RWPE1 (cell line): ENCODE measurements at places on chromosomes 16 and 17.

DNA sequence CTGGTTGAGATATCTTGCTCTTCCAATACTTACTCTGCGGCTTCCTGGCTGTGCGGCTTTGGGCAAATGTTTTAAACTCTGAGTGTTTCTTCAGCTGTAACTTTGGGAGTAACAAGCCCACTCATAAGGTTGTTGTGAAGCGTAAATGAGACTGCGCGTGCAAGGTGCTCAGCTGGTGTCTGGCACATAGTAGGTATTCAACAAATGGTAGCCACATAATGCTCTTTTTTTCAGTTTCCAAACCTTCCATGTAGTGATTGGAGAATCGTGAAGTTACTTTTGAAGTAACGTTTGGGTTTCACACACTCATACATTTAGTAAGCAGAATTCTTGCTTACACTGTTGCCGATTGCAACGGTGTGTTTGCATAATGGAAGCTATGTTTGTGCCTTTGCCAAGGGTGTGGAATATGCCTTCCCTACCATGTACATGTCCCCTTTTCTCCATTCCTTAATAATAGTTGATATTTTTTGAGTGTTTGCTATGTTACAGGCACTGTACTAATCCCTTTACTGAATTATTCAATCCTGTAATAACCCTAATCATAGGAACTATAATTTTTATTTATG is 829 bp downstream of the DHRS7B start:
- DNase-seq: no peak

DNA sequence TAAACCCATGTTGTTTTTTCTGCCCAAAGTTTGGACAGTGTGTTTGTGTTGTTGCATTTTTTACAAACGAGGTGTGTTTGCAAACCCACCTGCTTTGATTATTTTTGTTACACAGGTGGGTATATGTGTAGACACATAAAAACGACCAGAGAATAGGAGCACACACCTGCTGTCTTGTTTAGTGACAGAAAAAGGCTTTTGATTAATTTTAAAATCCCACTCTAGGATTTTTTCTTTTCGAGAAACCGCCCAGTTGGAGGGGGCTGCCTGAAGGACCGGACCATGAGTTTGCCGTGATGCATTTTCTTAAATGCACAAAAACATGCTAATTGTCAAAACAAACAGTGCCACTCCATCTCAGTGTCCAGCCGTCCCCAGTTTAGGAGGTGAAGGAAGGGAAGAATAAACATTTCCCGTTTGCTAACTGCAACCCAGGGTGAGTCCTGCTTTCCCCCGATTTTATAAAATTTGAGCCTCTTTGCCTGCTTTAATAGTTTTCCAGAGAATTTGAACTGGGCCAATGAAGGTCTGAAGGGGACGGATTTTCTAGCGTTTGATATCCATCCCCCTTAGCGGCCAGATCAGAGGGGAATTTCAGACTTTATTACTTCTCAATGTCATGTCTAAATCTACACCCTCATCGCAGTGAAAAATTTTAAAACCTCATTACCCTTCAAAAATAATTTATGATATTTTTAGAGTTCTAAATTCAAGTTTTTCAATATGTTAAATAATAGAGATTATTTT is 3.2 kb downstream of the FOXC2 start:
- no peak for DNase-seq

GRCh38 chr17:30939051-30939689 is 17.4 kb downstream of the ADAP2 start:
- DNase-seq: no peak

DNA sequence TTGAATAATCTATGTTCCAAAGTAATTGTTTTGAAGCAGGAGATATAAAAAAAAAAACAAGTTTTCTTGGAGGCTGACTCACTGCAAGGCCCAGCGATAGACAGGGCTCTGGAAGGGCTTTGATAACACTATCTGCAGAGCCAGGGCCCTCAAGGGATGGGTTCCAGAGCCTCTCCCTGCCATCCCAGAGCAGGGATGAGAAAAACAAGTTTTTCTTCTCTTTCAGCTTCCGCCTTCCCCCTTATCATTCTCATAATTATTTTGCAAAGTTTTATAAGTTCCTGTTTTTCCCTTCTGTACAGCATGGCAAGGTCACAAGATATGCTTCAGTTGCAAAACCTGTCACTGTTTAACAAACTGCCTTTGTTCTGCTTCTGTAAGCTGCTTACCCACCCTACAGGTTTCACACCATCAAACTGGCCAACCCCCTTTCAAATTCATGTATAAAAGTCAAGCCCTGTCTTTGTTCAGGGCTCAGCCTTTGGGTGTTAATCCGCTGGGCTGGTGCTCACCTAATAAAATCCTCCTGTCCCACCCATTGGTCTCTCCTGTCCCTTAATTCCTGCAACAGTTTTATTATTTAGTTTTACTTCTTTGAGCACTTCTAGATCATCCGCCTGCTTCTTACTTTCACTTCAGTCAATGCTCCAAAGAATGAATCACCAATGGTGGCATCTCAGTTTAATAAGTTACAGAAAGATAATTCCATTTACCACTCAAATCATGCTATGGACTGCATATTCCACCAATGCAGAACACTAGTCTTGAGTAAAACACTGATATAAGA is 5.6 kb upstream of the THUMPD1 start:
- no peak for DNase-seq

GRCh38 chr16:4190086-4190485 is 51.8 kb downstream of the SRL start:
- no peak for DNase-seq

DNA sequence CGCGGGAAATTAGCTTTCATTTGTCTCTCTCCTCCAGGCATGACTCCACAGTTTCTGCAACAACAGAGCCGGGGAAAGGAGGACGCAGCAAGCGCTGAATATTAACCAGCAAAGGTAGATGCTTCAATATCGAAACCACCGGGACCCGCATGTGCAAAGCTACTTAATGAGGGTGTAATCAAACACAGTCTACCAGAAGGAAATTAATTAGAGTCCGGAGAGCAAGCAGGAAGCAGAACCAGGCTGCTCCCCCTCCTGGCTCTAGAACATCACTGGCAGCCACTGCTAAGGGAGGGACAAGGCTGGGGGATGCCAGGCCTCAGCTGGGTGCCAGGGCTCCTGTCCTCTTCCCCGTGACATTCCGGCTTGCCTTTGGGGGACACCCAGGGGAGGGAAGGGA is 21.7 kb downstream of the LRRC75A start:
- no peak for DNase-seq

- DNase-seq: no peak
Observed at GRCh38 chr16:24002619-24003018, 166.8 kb downstream of the PRKCB start.

DNA sequence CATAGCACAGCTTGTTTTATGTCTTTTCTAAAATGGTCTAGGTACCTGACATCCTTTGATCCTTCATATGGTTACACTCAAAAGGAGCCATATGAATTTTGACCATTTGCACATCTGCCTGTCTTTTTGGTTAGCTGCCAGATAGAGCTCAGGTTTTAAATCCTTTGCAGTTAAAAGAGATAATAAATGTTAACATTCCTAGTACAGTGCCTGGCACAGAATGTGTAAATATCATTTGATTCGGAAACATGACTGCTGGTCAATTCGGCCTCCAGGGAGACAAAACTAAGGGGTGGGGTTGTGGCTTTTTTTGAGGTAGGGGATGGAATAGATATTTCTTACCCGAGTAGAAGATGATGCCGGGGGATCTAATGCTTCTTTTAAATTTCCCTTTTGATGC is 64.2 kb downstream of the FTO start:
- DNase-seq: no peak

- peak; percentile 64 for DNase-seq
Observed at GRCh38 chr17:75036643-75037268, 10.0 kb downstream of the ATP5PD start.

DNA sequence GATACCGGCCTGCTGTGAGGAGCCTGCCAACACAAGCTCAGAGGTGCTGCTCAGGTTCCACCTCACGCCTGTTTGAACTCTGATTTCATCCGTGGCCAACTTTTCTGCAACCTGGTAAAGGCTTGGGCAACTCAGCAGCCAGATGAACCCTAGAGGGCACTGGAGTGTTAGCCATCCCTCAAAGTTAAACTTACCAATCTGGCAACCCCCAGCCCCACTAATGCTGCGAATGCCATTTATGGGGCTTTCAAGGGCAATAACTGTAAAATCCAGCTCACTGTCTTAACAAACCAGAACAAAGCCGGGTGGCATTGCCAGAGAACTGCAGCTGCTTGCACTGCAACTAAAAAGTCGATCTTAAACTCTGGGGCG is 105.5 kb downstream of the AXIN2 start:
- DNase-seq: no peak

- DNase-seq: no peak
Observed at GRCh38 chr16:75572864-75573542, 6.8 kb downstream of the GABARAPL2 start.

- DNase-seq: no peak
Observed at GRCh38 chr17:67911059-67911782, 85.0 kb downstream of the C17orf58 start.

DNA sequence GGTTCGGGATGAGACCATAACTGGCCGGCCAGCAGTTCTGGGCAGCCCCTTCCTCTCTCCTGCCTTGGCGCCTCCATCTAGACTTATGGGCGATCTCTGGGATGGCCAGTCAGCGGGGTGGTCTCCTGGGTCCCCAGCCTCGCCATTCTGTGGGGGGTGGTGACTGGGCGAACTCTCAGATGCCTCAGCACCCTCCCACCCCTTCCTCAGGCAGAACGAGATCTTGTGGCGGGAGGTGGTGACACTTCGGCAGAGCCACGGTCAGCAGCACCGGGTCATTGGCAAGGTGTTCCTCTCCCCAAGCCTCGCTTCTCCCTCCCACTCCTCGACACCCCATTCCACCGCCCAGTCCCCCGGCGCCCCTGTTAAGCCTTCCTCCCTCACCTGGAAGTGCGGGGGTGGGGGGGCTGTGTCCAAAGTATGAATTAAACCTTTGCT is 1.6 kb downstream of the HSF4 start:
- DNase-seq: no peak

- DNase-seq: no peak
Observed at GRCh38 chr17:38341035-38341721, 2.6 kb downstream of the GPR179 start.

DNA sequence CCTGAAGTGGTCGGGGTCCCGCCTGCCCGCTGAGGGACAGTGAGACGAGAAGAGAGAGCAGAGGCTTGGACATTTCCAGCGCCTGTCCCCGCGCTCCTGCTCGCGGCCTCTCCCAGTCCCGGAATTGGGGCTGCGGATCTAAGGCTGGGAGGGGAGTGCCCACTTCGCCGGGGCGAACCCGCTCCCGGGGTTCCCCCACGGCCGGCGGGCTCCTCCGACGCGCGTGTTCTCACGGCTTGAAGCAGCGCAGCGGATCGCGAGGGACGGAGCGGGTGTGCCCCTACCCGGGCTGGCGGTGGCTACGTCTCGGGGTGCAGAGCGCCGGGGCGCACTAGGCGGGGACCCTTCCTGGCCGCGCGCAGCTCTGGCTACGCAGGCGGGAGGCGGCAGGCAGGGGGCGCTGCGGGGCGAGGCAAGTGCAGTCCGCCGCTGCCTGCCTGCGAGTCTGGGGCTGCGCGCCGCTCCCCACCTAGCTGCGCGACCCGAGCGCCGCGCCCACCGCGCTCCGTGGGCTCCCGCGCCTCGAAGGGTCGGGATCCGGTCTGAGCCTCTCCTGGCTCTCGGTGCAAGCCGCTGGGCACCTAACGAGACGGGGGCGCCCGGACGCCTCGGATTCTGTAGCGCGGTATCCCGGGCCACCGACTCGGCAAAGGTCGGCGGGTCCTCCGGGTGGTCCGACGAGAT is 1.2 kb downstream of the NGFR start:
- peak; percentile 56 for DNase-seq

DNA sequence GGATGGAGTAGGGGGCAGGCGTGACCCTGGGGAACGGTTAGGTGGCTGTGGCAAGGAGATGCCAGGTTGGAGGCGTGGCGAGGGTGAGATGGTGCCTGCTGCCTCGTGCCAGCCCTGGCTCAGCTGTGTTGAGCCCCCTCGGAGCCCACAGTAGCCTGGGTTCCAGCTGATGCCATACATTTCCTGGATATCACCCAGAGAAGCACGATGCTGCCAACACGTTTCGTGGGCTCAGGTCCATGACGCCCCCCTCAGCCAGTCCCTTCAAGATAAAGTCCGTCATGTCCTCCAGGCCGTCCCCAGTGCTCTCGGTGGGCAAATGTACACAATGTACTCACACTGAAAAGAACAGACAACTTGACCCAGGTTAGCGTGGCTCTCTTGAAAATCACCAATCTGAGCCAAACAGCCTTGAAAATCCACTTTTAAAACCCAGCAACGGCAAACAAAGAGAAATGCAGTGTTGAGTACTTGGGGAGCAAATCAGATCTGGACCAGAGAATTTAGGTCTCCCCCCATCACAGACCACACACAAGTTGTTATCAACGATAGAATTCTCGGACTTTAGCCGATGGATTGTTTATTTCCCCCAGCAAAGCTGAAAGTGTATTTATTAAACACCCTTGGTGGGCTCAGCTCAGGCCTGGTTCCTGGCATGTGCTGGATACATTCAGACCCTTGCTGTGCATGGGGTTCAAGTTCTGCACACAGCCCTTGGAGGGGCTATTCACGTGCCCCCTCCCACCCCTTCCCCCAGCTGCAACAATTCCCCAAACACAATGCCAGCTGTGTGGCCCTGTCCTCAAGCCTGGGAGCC is 102.8 kb upstream of the PLCG2 start:
- no peak for DNase-seq

DNA sequence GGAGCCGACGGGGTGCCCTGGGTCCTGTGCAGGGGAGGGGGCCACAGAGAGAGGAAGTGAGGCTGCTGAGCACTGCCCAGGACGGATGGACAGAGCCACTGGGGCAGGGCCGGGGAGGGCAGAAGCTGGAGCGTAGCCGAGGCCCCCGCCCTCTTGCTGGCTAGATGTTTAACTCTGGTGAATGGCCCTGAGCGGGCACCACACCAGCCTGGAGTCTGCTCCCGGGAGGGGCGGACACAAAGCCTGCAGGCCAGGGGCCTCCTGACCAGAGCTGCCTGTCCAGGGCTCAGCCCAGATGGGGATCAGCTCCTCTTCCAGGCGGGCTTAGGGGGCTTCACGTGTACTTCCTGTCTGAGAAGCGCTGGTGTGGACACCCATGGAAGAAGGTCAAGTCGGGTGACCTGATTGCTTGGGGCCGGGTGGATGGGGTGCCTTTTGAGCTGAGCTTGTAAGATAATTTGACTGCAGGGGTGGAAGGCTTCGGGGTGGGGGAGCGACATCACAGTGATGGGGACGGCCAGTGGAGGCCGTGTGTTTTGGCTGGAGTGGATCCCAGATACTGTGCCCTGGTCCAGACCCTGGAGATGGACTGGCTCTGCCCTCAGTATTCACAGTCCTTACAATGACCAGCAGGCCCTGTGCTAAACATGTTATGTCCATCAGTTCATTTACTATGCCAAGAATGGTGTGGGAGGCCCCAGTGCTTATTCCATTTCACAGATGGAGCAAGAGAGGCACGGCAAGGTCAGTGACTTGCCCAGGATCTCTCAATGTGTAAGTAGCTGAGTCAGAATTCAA is 33.7 kb upstream of the CIBAR2 start:
- no peak for DNase-seq

- peak; percentile 64 for DNase-seq
Observed at GRCh38 chr17:1147664-1148063, 32.1 kb downstream of the ABR start.
